ENCODE measurements at places on chromosomes 11 and 22.

DNA sequence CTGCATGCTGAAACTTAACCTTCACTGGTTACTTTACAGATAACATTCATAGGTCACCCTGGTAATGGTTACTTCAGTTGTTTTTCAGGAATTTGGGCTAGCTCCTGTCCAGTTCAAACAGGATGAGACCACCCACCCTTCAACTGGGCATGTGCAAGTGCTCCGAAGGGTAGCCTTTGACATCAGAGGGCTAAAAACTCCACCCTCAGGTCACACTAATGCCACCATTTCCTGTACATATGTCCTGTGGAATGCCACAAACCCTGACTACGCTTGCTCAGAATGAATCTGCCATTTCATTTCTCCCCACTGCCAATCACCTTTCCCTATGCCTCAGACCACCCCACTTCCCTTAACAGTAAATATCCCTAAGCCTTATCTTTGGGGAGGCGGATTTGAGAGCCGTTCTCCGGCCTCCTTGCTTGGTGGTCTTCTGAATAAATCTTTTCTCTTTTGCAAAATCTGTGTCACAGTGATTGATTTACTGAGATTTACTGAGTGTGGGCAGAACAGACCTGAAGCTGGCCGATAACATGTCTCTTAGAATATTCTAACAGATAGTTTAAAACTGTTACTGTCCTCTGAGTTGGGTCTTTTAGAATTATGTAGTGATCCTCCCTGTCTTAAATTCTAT is 25.4 kb upstream of the FXYD2 start:
- DNase-seq, result no peak

GRCh38 chr11:95512177-95512576 is 277.4 kb downstream of the FAM76B start:
- DNase-seq, result no peak

DNA sequence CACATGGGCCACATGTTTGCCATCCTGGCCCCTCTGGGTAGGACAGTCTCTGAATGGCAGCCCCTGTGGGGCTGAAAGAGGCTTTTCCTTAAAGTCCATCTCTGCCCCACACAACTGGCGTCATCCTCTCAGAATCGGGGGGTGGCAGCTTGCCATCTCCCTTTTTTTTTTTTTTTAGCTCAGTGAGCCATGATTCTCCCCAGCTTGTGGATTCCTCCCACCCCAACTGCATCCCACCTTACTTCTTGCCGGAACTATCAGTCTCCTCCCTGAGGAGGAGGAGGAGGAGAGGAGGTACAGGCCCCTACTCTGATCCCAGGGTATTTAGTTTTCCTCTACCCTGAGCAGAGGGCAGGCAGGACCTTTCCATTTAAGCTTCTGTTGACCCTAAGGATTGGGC is 3.4 kb downstream of the DGKZ start:
- DNase-seq, result no peak

- DNase-seq, result peak; percentile 11
Observed at GRCh38 chr11:1628506-1629325, 859 bp upstream of the KRTAP5-5 start.

GRCh38 chr11:94721565-94722292 is 46.4 kb upstream of the AMOTL1 start:
- no peak for DNase-seq

GRCh38 chr11:16969010-16969999 is 44.9 kb downstream of the PLEKHA7 start:
- DNase-seq, result no peak

- no peak for DNase-seq
Observed at GRCh38 chr11:15710580-15711275, 596.0 kb downstream of the INSC start.

DNA sequence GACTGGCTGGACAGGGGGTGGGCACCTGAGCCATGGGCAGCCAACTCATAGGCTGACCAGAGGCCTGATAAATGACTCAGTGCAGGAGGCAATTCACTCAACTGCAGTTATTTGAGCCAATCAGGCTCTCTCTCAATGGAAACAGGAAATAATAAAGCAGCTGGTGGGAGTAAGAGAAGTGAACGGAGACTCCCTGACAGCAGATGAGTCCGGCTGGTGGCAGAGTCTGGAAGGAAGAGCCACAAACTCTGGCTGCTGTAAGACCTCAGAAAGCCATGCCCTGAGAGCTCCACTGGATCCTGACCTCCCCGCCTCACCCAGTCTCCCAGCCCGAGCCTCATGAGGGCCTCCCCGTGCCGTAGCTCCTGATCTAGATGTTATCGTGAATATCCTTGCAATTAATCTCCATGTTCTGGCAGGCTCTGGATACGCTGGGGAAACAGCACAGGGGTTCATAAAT is 69.8 kb downstream of the TRIM29 start:
- no peak for DNase-seq

GRCh38 chr11:77672264-77672663 is 34.7 kb upstream of the CLNS1A start:
- no peak for DNase-seq

GRCh38 chr22:48975316-48975741 is 852.3 kb downstream of the BRD1 start:
- DNase-seq, result no peak

- DNase-seq, result no peak
Observed at GRCh38 chr11:3156282-3156660, 8.8 kb downstream of the OSBPL5 start.

DNA sequence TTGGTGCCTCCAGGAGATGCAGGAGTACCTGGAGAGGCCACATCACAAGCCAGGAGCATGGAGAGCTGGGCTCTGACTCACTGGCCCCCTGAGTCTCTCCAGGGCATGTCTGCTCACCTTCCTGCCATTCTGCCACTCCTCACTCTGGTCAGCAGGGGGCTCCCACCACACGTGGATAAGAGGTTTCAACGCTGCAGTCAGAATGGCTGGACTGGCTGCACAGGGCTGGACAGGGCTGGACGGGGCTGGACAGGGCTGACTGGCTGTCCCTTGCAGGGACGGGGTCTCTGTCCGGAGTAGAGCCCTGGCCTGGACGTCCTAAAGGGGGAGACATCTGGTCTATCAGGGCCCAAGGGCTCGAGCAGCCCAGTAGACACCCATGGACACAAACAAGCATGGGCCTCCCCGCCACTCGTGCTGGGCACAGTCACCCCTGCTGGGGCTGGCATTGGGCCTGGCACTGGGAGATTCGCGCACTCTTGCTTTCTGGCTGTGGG is 34.6 kb downstream of the CYTH4 start:
- DNase-seq, result peak; percentile 72
